ENCODE measurements at places on chromosomes 6 and 20. TPM values are rescaled to one million over a fixed set of nuclear protein-coding genes. Genes with fewer than 3 reads are reported as not detected.

RRAGD gene
- total RNA-seq, result 154 TPM

RSPO3 gene
- 0.81 TPM for total RNA-seq

ZC2HC1B gene
- total RNA-seq, result not detected

SIGLEC1 gene
- total RNA-seq, result 9.1 TPM

CCDC170 gene
- 1.4 TPM for total RNA-seq

MCHR2 gene
- not detected for total RNA-seq

KCNG1 gene
- total RNA-seq, result 1.7 TPM

USP49 gene
- 2.6 TPM for total RNA-seq

AK9 gene
- 10.9 TPM for total RNA-seq

DNA sequence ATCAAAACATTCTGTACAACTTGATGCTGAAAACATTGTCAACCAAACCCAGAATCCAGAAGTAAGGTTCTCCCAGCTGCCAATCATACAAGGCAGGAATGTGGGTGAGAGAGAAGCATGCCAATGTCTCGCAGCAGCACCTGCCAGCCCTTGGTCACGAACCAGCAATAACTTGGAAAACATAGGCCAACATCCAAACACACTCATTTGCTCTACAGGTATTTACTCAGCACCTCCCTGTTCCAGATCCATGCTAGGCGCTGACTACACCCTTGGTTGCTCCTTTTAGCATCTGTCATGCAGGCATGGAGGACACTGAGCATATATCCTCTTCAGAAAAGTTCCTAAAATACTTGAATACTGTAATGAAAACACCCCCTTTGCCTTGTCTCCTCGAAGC lies 63.6 kb downstream of the FAXC start:
- no peak for DNase-seq

GRCh38 chr6:35573495-35574110 lies 60.9 kb upstream of the TULP1 start:
- no peak for DNase-seq

DNA sequence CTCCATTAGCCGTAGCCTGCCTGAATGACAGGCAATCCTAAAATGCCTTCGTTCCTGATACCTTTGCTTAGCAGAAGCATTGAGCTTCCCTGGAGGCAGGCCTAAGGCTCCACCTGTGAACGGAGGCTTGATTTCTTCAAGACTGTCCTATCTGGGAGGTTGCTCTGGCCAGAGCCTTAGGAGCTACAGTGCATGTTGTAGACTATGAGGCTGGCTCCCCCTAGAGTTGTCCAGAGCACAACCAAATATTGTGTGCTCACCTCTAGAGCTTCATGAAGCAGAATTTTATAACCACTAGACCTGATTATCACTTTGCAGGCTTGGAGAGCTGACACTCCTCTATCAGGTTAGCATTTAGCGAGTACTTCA lies 217.8 kb downstream of the MAFB start:
- DNase-seq, result no peak

- DNase-seq, result no peak
These were observed 189.0 kb downstream of the JARID2 start for GRCh38 chr6:15434823-15435380.

GRCh38 chr6:111551521-111552231 lies 54.0 kb downstream of the TRAF3IP2 start:
- no peak for DNase-seq

DNA sequence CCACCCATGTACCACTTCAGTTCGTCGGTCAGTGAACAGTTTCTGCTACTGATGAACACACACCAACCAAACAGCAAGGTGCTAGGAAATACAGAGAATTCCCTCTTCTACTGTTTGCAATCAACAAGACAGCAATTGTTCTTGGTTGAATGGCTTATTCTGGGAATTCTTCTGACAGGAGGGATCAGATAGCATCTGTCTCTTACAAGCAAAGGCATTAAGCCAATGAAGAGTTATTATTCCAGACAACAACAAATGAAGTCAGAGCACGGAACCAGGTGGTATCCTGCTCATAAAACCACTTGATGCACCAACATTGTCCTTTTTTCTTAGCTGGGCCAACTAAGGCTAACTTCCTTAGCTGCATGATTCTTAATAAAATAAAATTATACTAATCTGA lies 37.8 kb downstream of the PTPRK start:
- no peak for DNase-seq

GRCh38 chr20:38665094-38665493 lies 59.2 kb upstream of the SLC32A1 start:
- no peak for DNase-seq

DNA sequence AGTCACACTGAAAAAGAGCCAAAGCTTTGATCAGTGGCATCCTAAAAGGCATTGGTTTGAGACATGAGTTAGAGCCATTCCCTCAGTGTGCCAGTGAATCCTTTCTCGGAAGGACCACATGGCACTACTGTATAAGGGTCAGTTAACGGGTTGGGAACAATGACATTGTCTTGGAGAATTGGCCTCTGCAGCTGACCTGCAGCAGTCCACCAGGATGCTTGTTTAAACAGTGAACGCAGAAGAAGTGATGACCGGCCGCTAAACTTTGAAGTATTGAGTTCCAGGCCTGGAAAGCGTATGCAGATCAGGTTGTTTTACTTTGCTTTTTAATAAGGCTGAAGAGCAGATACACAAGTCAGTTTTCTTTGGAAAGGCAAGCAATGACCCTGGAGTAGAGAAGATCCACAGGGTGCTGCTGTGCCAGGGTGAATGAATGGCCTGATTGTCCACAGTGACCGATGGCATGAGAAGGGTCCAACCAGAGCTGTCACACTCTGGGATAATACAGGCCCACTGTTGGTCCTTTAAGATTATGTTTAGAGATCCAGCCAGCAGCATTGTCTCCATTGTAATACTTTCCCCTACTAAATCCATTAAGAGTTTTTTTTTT lies 57.8 kb downstream of the GMPR start:
- no peak for DNase-seq

GRCh38 chr20:46347841-46348803 lies 39.8 kb upstream of the CDH22 start:
- peak; percentile 54 for DNase-seq

- no peak for DNase-seq
These were observed 257.2 kb upstream of the EPHA7 start for GRCh38 chr6:93676581-93676980.

GRCh38 chr20:38836991-38837390 lies 31.5 kb downstream of the PPP1R16B start:
- DNase-seq, result no peak

DNA sequence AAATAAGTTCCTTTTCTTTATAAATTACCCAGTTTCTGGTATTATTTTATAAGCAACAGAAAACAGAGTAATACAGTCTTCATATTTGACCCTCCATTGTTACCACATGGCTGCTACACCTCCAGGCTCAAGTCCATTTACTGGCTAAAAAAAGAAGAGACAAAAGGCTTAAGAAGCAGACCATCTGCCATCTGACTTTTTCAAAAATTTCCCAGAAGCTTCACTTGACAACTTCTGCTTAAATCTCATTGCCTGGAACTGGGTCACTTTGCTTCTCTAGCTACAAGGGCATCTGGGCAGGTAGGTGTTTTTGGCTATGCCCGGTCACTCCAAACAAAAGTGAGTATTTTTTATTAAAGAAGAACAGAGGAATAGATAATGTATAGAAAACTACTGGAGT lies 118.0 kb downstream of the GRM1 start:
- DNase-seq, result no peak

- no peak for DNase-seq
These were observed 46.8 kb upstream of the FAM83C start for GRCh38 chr20:35339007-35339406.

DNA sequence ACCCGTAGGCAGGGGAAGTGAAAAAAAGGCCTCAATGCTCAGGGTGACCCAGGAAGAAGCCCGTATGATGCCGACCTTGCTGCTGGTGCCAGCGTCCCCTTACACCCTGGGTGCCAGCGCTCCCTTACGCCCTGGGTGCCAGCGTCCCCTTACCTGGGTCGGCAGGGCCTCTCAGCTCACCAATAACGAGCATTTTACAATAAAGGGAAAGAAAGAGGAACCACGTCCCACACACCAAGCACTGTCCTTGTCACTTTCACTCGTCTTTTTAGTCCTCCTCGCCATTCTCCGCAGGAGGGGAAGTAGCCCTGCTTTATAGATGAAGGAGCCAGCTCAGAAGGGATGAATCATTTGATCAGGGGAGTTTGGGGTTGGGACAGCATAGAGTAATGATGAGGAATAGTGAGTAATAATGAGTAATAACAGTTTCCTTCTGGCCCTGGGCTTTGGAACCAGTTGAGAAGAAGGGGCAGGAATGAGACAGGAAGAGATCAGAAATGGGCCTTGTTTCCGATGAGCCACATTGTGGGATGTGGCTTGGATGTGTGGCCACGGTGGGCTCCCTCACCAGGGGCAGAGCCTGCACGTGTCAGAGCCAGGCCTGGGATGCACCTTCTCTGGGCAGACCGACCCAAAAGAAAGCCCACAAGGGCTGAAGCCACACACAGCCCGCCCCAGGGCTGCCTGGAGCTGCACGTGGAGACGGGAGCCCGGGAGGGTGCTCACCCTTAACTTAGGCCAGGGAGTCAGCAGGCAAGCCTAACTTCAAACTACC lies 75.7 kb downstream of the SYNJ2 start:
- DNase-seq, result no peak

- DNase-seq, result no peak
These were observed 97.9 kb downstream of the ANKRD60 start for GRCh38 chr20:58130581-58130980.

DNA sequence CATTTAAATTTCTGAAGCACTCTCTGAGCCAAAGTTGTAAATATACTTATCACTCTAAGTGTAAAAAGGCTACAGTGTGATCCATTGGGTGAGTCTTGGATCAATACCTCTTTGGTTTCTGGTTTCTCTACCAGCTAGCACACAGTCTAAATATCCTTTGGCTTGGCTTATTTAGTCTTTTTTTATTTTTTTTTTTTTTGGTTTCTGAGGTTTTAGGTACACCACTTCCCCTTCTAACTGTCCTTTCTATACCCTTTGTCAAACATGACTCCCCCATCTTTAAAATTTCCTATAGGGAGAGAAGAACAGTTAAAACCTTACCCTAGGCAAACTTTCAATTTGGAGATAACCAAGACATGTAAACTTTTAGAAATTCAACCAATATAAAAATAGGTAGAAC lies 379.0 kb downstream of the PHF3 start:
- no peak for DNase-seq

GRCh38 chr6:14925025-14925698 lies 320.7 kb upstream of the JARID2 start:
- DNase-seq, result no peak

GRCh38 chr6:120871416-120872261 lies 462.6 kb downstream of the TBC1D32 start:
- peak; percentile 32 for DNase-seq

DNA sequence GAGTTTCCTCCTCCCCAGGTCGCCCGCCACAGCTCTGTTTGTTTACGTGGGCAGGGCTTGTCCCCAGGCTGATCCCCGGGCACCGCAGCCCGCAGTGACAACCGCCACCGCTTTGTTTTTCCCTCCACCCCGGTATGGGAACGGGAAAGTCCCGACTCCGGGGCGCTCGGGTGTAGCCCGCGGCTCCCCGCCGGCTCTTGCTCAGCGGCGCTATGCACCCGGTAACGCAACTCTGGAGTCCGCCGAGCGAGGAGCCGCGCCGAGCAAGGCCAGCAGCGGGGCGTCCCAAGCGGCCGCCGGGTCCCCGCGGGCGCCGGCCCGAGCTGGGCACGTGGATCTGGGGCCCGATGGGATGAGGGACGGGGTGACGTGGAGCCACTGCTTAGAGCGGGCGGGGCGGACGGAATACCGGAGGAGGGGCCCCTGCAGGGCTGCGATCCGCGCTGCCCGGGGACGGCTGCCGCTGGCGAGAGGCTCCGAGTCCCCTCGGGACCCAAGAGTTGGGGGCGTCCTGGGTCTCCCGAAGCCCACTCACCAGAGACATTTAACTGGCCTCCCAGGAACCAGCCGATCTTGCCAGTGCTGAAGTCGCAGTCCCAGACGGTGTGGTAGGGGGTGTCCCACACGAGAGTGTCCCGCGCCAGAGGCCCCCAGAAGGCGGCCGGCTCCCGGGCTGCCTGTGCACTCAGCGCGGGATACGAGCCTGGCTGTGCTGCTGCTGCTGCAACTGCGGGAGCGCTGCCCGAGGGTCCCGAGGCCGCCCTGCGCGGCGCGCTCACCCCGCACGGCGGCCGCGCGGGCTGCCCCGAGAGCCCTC lies 497 bp downstream of the ACSS1 start:
- DNase-seq, result peak; percentile 89

DNA sequence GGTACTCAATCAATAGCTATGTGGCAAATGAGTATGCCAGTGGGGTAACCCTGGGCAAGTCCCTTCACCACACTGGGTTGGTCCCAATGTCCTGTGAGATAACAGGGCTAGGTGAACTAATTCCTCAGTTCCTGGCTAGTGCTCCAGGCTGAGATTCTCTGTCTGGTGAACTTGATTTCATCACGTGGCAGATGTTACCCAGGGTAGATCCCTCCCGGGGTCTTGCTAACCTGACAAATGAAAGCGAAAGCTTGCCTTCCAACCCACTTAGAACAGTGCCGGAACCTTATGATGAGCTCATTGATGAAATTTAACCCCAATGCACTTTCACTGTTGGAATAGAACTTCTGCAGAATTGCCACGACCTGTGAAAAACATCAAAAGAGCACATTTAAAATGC lies 6.6 kb upstream of the ANKRD60 start:
- DNase-seq, result no peak

- DNase-seq, result no peak
These were observed 100.8 kb downstream of the SYCP2 start for GRCh38 chr20:59832406-59833363.

DNA sequence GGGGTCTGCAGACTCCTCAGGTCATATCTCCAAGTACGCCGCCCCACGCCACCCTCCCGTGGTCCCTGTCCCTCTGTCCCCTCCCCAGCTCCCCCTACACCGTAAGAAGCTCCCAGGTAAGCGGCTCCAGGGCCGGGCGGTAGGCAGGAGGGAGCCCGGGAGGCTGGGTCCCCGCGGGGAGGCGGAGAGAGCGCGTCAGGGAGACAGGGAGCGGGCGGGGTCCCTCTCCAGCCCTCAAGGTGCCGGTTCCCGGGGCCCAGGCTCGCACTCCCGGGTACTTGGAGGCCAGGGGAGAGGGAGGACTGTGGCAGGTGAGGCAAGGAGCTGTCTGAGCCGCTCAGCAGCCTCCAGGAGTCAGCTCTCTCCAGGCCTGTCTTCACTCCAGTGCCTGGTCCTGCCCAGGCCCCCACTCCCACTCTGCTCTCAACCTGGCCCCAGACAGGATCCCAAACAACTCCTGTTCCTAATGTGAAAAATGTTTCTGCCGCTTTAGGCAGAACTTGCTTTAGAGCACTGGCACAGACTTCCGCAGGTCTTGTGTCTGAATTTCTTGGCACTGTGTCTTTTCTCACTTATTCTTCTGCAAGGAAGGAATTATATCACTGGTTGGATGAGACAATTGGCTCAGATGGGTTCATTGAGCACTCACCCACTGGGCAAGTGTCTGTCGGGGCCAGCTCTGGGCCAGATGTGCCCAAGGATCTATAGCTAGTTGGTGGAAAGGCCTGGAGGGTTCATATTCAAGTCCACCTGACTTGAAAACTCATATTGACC lies 36.6 kb downstream of the HLA-G start:
- DNase-seq, result no peak

GRCh38 chr20:9930142-9930541 lies 91.3 kb upstream of the PAK5 start:
- DNase-seq, result no peak

GRCh38 chr6:2230659-2231277 lies 14.6 kb downstream of the GMDS start:
- no peak for DNase-seq

Data from right cardiac atrium (tissue), 5 donors.